PC-3 (cell line): ENCODE measurements at places on chromosomes 4 and X. TPM values are rescaled to one million over a fixed set of nuclear protein-coding genes. Genes with fewer than 3 reads are reported as not detected.

DNA sequence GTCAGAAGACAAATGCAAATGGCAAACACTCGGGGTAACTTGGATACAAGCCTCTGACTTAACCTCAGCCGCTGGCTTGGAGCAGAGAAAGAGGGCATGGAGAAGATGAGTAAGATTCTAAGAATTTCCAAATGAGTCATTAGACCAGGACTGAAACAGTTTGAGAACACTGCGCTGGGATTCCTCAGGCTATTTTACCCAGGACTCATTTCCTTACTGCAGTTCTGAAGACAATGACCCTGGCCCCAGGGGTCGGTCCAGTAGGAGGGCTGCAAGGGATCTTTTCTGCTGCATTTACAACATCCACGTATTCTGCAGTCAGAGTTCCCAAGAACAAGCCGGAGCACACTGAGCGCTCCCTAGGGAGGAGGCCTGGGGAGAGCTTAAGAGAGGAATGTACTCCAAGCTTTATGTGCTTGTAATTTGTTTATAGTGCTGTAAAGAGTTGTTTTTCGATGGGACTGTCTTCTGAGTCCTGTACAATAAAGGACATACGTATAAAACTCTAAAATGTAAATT is 27.3 kb upstream of the SORBS2 start:
- peak; percentile 89 for DNase-seq

- DNase-seq: no peak
These were observed 11.9 kb downstream of the EDNRA start for GRCh38 chr4:147492761-147493160.

- DNase-seq: no peak
These were observed 19.1 kb upstream of the RBM47 start for GRCh38 chr4:40648742-40649281.

- no peak for DNase-seq
These were observed 67.8 kb downstream of the SLC34A2 start for GRCh38 chr4:25723409-25723808.

DNA sequence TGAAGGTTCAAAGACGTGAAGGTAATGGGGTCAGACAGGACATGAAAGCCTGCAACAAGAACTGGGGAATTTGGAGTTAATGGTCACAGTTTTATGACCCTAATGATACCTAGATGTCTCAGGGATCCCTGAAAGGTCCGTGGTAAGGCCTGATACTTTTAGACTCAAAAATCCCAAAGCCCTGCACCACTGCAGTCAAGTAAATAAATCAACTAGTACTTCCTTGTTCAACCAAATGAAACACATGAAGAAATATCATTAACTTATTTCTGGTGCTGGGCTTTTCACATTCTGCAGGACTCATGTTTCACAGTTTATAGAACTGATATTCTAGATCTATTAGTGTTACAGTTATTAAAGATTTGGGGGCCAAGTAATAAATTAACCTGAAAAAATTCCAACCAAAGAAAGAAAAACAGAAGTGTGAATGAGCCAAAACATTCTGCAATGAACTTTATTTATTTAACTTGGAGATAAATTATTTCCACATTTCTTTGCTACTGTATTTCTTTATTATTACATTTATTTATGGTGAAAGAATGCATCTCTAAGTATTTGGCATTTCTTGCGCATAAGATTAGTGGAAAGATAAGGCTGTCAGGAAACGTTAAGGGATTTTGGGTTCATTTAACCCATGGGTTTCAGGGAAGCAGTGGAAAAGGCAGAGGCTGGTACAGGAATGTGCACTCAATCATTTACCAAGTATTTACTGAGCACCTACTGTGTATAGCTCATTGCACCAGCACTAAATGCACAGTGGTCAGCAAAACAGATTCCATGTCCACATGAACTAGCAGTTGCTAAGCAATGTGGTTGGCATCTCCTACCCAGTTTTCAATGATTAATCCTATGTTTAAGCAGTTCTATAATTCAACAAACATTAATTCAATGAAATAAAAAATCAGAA is 8.7 kb downstream of the WDFY3 start:
- no peak for DNase-seq

Gene NRK
- 0.73 and 0.86 TPM in 2 replicates for total RNA-seq
